Uterus (tissue), 4 donors: ENCODE measurements at places on chromosomes 11 and 22. TPM values are rescaled to one million over a fixed set of nuclear protein-coding genes. Genes with fewer than 3 reads are reported as not detected.

The UBQLN3 gene
- total RNA-seq: 1.2 TPM

DNA sequence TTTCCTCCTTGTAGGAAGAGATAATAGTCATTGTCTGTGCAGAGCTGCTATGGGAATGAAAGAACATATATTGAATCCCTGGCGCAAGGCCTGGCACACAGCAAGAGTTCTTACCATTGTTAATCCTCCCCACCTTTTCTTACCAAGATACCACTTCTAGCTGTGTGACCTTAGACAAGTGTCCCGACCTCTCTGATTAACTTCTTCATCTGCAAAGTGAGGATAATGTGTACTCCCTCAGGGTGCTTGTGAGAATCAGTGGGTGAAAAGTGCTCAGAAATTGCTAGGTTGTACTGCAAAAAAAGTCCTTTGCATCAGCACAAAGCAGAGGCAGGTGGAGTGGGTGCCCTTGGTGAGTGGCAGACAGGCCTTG lies 3.7 kb upstream of the CST6 start:
- no peak for DNase-seq

DNA sequence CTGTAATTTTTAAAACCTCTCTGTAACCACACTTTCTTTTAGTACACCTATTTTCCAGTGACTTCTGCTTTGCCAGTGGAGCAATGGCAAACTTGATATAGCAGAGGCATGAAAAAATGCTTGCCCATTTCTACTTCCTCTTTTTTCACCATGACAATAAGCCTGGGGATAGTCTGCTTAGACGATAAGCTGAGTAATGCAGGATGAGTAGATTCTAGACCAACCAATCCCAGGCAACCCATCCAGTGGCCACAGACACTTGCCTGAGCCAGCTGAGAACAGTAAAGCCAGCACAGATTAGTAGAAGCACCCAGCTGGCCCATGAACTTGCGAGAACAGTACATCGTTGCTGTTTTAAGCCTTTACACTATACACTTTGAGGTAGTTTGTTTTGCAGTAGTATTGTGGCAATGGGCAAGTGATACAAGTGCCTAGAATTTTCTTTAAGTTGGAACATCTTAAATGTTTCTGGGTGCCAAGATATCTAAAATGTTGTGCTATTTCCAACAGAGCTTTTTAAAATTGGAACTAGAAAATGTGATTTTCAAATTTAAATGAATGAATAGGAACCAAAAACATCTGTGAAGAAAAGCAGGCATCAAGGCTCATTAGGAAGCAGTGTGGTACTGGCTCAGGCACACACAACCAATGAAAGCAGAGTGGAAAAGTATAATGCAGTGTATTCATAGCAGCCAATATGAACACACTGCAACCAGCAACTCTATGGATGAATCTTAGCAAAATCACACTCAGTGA lies 37.7 kb downstream of the DDI1 start:
- DNase-seq: no peak

- no peak for DNase-seq
Observed at GRCh38 chr22:19523240-19524169, 705 bp downstream of the CLDN5 start.
